ENCODE measurements at places on chromosomes 11 and 22.
A peak's percentile ranks its signal among the peaks of the same experiment; 100 is the strongest.

GRCh38 chr22:30344447-30345200 lies 12.1 kb downstream of the SF3A1 start:
- no peak for DNase-seq

GRCh38 chr11:90428836-90429235 lies 206.0 kb upstream of the CHORDC1 start:
- no peak for DNase-seq

DNA sequence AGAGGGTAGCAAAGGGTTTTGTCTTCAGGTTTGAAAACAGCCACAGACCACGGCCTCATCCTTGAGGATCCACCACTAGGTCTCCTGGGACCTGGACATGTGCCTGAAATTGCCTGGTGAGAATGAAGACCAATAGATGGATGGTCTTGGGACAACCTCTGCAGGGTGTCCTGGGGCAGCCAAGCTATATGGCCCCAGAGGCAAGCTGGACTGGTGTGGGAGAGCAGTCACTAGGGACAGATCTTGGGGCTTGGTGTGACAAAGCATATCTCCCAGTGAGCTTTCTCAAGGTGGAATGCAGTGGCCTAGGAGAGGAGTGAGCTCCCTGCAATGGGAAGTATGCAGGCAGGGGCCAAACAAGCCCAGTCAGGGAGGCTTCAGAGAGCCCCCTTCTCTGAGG lies 13.6 kb downstream of the P2RY6 start:
- no peak for DNase-seq

DNA sequence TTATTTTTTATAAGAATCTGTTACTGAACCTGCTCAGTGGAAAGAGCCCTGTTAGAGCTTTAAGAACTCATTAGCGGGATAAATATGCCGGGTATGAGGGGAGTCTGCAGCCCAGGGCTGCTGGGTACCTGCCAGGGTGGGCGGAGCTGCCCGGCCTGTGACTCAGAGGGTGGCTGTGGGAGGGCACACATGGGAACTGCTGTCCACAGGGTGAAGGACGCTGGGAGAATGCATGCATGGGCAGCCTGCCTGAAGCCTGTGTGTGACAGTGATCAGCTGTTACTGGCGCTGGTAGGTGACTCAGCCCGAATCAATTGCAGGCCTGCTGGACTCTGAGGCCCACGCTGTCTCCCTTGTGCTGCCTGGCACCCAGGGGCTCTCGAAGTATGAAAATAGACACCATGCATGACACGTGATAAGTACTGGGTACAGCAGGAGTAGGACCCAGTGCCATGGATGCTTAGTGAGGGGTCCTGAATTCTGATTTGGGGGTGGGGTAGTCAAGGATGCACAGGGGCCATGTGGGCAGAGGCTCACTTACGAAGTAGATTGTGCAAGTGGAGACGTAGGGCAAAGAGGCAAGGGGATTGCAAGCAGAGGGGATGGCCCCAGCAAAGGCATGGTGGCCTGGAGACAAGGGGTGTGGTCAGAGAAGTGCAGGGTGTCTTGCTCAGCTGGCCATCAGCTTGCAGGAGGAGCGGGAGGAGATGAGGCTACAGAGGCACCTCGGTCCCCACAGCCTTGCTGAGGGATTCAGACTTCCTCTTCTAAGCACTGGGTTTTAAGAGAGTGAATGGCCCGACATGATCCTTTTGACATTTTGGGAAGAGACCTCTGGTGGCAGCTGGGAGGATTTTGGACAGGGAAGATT lies 36.5 kb downstream of the GRIK4 start:
- peak; percentile 77 for DNase-seq
